ENCODE measurements at places on chromosomes 6 and 20.

GRCh38 chr20:32494483-32495216, 90.5 kb downstream of the NOL4L start:
- DNase-seq: no peak

DNA sequence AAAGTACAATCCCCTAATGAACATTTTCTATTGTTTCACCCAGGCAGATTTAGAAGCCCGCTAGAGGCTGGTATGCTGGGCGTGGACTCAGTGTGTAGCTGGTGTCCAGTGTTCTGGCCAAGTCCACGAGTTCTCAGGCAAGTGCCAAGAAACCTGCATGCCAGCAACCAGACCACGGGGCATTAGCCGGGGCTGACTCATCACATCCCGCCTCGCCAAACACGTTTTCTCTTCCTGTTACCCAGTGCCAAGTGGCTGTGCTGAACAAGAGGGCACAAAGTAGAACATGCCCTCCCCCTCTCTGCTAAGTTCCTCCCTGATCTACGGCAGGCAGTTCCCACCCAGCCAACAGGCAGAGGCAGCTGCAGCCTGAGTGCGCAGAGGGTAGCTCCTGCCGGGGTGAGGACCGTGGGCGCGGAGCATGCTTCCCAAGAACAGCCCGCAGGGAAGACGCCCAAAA, 29.6 kb downstream of the RAMACL start:
- DNase-seq: no peak

DNA sequence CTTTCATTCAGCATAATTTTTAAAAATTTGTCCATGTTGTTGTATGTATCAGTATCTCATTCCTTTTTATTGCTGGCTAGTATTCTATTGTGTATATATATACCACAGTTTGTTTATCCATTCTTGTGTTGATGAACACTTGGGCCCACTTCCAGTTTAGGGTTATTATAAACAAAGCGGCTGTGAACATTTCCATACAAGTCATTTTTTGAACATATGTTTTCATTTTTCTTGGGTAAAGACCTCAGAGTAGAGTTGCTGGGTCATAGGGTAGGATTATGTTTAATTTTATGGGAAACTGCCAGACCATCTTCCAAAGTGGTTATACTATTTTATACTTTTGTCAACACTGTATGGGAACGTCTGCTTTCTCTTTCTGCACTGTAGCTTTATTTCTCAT, 55.3 kb downstream of the RBM24 start:
- no peak for DNase-seq

DNA sequence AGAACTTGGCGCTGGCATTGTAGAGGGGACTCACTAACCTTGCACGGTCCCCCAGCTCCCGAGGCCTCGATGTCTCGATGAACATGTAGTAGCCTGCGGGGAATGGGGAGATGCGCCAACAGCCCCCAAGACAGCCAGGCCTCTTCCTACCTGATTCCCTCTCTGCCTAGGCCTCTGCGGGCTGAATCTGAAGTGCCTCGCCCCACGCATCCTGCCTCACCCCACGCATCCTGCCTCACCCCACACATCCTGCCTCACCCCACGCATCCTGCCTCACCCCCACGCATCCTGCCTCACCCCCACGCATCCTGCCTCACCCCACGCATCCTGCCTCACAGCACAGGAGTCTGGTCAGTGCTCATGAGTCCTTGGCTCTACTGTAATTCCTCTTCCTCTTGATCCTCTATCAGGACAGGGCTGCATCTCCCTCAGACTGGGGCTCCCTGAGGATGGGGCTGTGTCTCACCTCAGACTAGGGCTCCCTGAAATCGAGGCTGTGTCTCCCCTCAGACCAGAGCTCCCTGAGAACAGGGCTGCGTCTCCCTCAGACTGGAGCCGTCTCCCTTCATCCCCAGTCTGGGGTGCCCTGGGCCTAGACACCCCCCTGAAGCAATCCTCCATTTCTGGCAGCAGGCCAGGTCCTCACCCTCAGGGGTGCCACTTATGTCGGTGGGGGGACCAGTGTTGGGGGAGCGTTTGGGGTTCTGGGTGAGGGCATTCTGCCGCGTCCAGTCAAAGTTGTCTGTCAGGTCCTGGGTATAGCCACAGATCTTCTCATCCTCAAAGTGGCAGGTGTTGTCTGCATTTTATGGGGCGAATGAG, 53.6 kb downstream of the MDGA1 start:
- no peak for DNase-seq

DNA sequence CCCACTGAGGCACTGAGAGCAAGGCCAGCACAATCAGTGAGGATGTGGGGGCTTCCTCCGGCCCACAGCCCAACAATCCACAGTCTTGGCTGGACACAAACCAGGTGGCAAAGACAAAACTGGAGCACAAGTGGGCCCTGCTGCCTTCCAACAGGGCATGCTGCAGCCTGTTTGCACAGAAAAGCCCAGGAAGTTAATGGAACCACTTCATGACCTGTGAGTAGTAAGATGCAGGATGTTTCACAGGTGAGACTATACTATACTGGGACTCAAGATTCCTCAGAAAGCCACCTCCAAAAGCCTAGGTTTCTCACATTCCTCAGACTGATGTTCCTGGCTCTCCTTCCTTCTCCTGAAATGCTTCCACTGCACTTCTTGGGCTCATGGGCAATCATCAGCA, 235.5 kb downstream of the KIF16B start:
- DNase-seq: no peak

DNA sequence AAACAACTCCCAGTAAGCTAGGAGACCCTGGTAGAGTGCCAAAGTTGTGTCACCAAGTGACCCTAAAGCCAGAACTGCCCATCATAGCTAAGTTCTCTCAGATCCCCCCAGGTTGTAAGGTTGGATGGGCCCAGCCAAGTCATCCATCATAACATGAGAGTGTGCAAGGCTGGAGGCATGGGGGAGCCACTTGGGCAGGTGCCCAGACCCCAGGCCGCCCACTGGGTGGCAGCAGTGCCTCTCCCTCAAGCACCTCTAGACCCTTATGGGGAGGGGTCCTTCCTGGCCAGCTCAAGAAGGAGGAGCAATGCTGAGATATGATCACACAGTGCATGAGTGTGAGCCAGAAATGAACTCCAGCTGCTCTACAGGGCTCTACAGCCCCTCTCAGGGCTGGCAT, 154.5 kb downstream of the MYLK4 start:
- DNase-seq: no peak

DNA sequence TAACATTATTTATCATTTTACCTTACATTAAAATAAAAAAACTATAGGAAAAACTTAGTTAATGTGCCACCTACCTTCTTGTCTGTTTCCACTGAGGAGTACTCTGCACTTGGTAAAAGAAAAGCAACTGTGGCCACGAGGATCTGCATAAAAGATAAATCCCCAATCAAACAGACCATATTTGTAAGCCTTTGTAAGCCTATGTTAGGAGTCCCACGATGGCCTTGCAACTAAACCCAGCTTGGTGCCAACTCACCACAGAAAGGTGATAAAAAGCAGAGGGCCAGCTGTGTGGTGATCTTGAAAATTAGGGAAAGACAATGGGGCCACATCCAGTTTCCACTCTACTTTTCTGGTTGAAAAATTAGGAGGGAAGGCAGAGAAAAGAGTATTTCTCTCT, 156.9 kb downstream of the INSM1 start:
- DNase-seq: no peak

- DNase-seq: peak; percentile 14
These were observed 36.6 kb upstream of the SLC22A16 start for GRCh38 chr6:110512991-110513390.

- DNase-seq: no peak
These were observed 10.9 kb upstream of the E2F1 start for GRCh38 chr20:33697129-33697528.

GRCh38 chr6:44892579-44892978, 435.6 kb upstream of the RUNX2 start:
- DNase-seq: no peak

- DNase-seq: no peak
These were observed 333.8 kb downstream of the CDH26 start for GRCh38 chr20:60292001-60292520.

GRCh38 chr6:38143191-38144150, 323.9 kb downstream of the ZFAND3 start:
- peak; percentile 19 for DNase-seq

- no peak for DNase-seq
These were observed 54.3 kb upstream of the RNF146 start for GRCh38 chr6:127212376-127212775.

- DNase-seq: no peak
These were observed 418 bp downstream of the TNXB start for GRCh38 chr6:32108727-32109113.

GRCh38 chr6:28673787-28674671, 148.3 kb downstream of the GPX5 start:
- peak; percentile 18 for DNase-seq

DNA sequence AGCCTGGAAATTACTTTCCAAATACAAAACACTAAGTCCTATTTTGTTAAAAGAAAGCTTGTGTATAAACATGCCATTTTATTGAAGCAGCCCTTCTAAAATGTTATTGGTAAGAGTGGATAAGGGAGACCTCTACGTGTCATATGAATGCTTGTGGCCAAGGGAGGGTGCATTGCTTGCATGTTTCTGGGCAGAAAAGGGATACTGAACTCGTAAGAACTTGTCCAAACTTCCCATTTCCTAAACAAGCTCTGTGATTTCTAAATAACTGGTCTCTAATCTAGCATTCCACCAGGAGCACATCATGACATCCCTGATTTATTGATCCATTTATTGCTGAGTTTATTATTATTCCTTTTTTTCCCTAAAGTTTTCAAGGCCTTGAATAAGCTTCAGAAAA, 474.1 kb downstream of the CD109 start:
- DNase-seq: no peak

- no peak for DNase-seq
These were observed 31.9 kb downstream of the MYH7B start for GRCh38 chr20:34987288-34988190.

GRCh38 chr20:17177341-17177740, 49.5 kb upstream of the PCSK2 start:
- no peak for DNase-seq

- no peak for DNase-seq
These were observed 848.2 kb downstream of the DHX35 start for GRCh38 chr20:39810309-39810708.

DNA sequence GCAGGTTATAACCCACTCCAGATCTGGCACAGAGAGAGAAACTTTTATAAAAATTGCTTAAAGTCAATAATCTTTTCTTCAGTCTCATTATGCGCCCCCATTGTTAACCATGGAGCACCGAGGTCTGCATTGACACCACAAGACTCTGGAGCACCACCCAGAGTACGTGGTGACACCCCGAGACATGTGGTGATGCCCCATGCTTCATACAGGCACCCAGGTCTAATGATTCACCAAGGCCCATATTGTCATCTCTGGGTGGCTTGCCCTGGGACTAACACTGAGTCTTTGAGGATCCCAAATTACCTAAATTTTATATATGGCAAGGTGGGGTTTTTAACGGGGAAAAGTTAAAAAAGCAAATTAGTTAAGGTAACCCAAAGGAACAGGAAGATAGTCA, 31.1 kb downstream of the CD109 start:
- DNase-seq: no peak

- no peak for DNase-seq
These were observed 11.3 kb downstream of the DLK2 start for GRCh38 chr6:43444036-43444435.

GRCh38 chr6:137783710-137784109, 83.3 kb upstream of the TNFAIP3 start:
- DNase-seq: no peak

GRCh38 chr6:30213957-30214656, 901 bp upstream of the TRIM26 start:
- peak; percentile 29 for DNase-seq

DNA sequence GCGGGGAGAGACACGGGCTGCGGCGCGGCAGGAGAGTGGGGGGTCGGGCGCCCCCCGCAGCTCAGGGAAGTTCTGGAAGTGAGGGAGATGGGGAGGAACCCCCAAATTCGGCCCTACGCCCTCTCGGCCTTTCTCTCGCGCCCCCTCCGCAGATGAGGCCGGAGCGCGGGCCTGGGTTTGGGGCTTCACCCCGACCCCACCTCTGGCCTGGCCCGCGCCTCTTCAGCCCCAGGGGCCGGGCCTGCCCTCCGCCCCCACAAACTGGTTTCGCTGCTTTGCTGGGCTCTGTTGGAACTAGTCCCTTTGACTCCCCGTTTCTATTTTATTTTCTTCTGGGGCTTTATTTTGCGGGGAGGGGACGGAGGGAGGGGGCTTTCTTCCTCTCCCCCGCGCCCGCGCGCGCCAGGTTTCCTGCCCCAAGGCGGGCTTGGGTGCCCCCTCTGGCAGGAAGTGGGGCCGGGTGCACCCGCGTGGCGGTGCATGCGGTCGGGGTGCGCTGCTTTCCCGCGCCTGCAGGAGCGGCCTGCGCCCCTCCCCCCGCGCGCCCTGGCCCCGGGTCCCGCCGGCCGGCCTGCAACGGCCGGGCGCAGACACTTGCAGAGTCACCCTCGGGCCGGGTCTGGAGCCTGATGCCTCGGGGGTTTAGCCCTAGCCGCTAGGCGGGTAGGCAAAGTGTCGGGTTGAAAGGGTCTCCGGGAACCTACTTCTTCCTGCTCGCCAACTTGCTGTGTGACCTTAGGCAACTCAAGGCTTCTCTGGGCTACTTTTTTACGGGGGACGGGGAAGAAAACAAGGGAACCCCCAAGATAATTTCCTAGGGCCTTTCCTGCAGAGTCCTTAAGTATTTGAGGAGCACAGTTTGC, 1.3 kb downstream of the HMGA1 start:
- peak; percentile 29 for DNase-seq

DNA sequence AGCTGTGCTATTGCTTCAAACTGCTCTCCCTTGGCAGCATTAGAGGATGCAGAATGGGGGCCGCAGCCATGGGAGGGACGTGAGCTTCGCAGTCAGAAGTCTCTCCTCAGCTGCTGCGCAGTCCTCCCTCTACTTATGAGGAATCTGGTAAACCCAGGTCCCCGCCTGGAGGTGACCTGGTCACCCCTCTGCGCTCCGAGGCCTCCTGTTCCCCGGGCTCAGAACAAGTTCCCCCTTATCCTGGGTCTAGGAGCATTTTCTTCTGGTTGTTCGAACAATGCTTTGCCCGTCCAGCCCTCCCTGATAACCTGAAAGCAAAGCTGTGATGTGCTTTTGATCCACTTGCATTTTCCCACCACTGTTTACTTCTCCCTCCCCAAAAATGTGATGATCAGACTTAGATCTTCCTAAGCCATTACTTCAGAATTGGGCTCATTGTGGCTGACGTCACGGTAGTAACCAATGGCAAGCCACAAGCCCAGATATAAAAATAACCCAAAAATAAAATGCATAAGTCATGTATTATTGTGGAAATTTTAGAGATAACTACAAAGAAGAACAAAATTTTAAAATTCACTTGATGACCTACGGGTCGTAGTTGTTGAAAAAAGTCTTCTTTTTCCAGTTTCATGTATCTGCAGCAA, 80.7 kb downstream of the SERAC1 start:
- DNase-seq: no peak

DNA sequence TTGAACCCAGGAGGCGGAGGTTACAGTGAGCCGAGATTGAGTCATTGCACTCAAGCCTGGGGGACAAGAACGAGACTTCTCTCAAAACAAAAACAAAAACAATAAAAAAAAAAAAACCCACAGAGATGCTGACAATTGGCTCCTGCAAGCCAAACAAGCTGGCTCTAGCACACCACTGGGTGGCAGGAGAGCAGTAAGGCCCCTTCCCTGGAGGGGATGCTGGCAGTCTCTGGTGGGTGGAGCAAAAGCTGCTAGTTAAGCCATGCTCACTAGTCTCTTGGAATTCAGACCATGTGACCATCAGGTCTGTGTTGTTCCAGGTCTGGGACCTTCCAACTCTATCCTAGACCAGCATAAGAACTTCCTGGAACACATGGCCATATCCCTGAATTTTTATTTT, 18.9 kb upstream of the DSN1 start:
- DNase-seq: no peak

Measured in NCI-H1092 (cell line).